ENCODE measurements at places on chromosomes 1 and 21.

GRCh38 chr1:169601096-169601881 lies 15.0 kb upstream of the F5 start:
- peak; percentile 58 for DNase-seq

DNA sequence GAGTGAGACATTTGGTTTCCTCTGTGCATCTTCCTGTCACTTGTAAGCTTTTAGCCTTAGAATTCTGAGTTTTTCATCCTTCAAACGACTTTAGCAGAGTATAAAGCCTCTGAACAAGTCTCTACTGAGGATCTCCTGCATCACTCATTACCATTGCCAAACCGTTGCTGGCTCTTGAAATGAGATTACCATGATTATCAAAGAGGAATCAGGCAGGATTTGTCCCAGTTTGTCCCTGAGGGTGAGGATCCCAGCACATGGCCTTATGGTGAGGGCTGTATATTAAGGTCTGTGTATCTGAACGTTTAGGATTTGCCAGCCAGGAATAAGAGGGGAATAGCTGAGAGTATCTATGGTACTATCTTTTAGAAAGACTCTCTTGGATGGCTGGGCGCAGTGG lies 169.5 kb upstream of the L1TD1 start:
- no peak for DNase-seq

- DNase-seq = no peak
Measured at GRCh38 chr1:54135436-54136120, 17.2 kb downstream of the CDCP2 start.

DNA sequence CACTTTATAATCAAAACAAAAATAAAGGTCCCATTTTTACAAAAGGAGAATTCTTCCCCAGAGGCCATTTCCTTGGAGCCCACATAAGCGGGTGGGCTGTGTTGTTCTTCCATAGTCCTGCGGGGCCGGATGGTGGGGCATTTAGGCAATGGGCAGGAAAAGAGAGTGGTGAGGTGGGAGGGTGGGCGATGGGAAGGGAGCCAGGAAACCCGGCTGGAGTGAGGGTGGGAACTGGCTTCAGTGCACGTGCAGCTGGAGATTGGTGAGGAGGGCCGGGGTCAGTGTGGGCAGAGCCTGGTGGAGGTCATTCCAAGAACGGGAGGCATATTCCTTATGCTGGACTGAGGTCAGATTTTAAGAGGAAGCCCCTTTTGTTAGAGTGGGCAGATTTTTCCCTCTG lies 13.6 kb downstream of the NENF start:
- DNase-seq = no peak

DNA sequence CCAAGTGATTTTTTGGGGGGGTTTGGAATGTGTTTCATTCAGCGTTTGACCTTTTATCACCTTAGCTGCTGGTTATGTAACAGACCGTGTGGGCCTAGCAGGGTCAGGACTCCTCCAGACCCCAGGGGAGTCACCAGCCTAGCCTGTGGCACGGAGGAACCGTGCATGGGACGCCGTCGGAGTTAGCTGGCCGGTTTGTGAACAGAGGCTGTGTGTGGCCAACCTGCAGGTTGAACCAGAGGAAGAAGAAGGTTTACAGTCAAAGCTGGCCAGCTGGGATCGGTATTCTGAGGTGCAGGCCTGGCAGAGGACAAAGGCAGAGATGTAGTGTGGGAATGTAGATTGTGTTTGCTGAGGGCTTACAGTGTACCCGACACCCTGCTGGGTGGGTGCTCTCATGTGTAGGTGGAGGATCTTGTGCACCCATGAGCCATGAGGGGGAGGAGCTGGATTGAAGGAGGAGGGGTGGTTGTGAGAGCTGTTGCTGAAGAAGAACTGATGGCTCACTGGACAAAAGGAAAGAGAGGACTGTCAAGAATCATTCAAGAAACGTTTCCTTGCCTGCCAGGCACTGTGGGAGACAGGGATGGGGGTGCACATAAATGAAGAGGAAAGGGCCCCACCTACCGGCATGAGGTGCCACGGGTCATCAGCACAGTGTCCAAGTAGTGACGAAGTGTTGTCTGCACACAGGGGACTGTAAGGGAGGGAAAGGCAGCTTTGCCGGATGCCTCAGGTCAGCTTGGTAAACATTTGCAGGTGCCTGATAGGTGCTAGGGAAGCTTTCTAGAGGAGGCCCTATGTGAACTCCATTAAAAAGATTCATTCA lies 40.0 kb upstream of the PWP2 start:
- no peak for DNase-seq

DNA sequence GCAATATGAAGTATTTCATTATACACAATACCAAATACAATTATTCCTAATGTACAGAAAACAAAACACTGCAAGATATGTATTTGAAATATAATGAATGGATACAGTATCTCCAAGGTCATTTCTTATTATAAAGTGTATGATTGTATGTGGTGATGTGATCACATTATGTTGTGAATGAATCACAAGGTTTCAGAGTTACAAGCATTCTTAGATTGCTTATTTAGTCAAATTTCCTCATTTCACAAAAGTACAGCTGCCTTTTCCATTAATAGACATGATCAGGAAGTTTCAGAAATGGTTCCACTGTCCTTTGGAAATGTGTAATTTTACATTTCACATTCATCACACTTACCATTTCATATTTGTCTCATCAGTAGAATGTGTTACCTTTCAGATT lies 28.3 kb upstream of the NEK7 start:
- no peak for DNase-seq

- no peak for DNase-seq
Measured at GRCh38 chr21:28421716-28422524, 570.8 kb downstream of the LTN1 start.

DNA sequence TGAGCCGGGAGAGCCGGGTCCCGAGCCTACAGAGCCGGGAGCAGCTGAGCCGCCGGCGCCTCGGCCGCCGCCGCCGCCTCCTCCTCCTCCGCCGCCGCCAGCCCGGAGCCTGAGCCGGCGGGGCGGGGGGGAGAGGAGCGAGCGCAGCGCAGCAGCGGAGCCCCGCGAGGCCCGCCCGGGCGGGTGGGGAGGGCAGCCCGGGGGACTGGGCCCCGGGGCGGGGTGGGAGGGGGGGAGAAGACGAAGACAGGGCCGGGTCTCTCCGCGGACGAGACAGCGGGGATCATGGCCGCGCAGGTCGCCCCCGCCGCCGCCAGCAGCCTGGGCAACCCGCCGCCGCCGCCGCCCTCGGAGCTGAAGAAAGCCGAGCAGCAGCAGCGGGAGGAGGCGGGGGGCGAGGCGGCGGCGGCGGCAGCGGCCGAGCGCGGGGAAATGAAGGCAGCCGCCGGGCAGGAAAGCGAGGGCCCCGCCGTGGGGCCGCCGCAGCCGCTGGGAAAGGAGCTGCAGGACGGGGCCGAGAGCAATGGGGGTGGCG lies 371 bp downstream of the ARID1A start:
- no peak for DNase-seq

- DNase-seq = no peak
Measured at GRCh38 chr1:204213668-204214662, at the start of gene GOLT1A. Gene GOLT1A, minus strand, starts transcription at chr1:204213988. Its CDS starts 82 bp downstream, at chr1:204213906.

DNA sequence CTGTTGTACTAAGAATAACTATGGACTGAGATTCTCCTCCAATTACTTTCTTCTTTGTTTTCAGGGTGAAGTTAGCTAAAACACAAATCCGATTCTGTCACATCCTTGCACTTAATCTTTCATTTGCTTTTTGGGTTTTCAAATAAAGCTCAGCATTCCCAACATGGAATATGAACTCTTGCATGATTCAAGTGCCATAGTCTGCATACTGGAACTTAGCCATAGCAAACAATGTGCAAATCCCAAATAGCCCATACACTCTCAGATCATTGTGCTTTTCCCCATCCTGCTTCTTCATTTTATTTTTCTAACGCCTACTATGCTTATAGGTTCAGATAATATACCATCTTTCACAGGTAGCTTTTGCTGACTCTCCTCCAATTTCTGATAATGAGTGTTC lies 455.8 kb upstream of the PRMT6 start:
- no peak for DNase-seq

DNA sequence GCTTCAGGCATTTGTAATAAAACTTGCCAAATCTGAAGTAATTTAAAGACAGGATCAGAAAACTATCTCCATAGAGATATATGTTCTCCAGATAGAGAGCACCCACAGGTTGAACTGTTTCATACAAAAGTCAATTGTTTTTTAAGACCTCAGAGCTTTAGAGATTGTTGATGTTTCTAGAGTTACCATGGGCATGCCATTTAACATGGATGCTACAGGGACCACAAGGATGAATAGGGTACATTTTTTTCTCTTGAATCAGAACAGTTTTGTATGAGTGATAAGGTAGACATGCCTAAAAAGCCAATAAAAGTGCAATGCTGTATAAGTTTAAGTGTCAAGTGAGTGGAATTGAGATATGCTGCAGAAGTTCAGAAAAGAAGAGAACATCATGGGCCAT lies 511.0 kb upstream of the CAMK1G start:
- no peak for DNase-seq

GRCh38 chr1:41353744-41354143 lies 7.5 kb upstream of the FOXO6 start:
- no peak for DNase-seq

DNA sequence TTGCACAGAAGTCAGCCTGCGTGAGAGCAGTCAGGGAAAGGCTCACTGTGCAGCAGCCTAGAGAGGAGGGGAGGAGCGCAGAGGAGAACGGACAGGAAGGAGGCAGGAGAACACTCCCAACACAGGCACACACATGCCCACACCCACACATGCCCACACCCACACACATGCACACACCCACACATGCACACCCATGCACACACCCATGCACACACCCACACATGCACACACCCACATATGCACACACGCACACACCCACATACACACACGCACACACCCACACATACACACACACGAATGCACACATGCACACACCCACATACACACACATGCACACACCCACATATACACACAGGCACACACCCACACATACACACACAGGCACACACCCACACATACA lies 7.1 kb downstream of the SUMO3 start:
- DNase-seq = no peak

DNA sequence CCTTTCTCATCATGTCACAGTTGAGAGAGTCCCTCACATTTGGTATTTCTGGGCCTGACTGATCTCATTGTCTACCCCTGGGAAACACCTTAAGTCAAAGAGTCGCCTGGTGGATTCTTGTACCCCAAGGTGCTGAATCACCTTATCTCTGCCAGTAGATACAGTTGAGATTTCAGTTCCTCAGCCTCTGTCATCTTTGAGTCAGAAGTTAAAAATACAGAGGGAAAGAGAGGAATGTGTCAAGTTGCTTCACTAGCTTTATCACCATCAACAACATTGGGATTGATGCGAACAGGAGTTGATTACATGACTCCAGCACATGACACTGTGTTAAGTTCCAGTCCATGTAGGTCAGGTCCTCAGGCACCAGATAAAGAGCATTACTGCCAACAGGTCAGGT lies 513.0 kb downstream of the NUF2 start:
- no peak for DNase-seq

- DNase-seq = no peak
Measured at GRCh38 chr1:16968372-16968771, 12.0 kb downstream of the MFAP2 start.

- no peak for DNase-seq
Measured at GRCh38 chr1:201538612-201539551, at the start of gene NAV1. Gene NAV1, plus strand, starts transcription at chr1:201539127. Its CDS starts 83,758 bp downstream, at chr1:201622885.

DNA sequence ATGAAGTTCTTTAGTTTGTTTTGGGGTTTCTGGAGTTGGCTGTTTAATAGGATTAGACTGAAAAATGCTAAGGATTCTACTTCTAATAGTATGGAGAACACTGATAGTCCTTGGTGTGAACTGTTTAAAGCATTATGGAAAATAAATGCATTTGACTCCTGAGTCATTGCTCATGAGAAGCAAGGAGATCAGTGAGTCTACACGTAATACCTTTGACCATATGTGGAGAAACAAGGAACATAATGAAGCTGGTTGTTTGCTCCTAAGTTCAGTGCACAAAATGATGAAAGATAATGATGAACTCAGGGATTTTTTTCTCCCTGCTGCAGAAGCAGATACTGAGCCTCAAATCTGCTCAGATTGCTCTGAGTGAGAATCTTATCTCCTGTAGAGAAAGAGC lies 158.9 kb upstream of the COL11A1 start:
- no peak for DNase-seq

- no peak for DNase-seq
Measured at GRCh38 chr1:11535316-11535715, 56.4 kb downstream of the DISP3 start.

GRCh38 chr1:92210701-92211100 lies 7.0 kb upstream of the C1orf146 start:
- peak; percentile 44 for DNase-seq

GRCh38 chr21:15285556-15285955 lies 220.8 kb upstream of the NRIP1 start:
- DNase-seq = no peak

GRCh38 chr1:6348511-6349191 lies 44.9 kb downstream of the ACOT7 start:
- no peak for DNase-seq

- peak; percentile 86 for DNase-seq
Measured at GRCh38 chr1:110872745-110873720, at the start of gene CD53. Gene CD53, plus strand, starts transcription at chr1:110873148. Its CDS starts 18,261 bp downstream, at chr1:110891409.

- DNase-seq = no peak
Measured at GRCh38 chr1:67280696-67281095, 27.0 kb upstream of the IL12RB2 start.

DNA sequence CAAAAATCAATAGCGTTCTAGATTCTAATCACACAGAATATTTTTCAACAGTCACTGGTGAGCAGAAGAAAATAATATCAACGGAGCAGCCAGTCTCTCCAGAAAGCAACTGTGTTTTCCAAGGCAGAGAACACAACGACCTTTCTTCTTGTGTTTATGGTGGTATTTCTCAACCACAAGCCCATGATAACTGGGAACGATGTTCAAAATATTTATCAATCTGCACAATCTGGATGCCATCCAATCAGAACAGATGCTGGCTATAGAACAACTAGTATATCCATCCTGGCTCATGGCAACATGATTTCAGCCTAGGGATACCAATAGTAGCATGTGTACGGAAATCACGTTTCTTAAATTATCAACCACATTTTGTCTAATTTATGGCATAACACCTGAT lies 162.7 kb upstream of the RUNX1 start:
- no peak for DNase-seq

DNA sequence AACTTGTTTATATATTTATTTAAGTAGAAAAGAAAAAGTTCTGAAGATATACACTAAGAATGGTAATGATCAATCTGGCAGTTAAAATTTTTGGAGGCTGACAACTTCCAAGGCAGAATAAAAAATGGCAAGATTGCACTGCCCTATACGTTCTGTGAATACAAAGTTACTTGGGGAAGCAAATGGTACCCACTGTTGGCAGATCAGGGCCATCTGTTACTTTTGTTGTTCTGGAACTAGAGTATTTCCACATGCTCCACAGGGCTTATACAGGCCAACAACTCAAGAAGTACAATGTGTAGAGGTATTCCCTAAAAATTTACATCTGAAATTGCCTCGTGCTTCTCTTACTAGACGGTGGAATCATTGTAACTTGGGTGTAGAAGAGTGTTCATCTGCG lies 53.2 kb downstream of the AHCTF1 start:
- DNase-seq = no peak

- peak; percentile 67 for DNase-seq
Measured at GRCh38 chr1:154943649-154944400, 7.3 kb upstream of the PMVK start.

DNA sequence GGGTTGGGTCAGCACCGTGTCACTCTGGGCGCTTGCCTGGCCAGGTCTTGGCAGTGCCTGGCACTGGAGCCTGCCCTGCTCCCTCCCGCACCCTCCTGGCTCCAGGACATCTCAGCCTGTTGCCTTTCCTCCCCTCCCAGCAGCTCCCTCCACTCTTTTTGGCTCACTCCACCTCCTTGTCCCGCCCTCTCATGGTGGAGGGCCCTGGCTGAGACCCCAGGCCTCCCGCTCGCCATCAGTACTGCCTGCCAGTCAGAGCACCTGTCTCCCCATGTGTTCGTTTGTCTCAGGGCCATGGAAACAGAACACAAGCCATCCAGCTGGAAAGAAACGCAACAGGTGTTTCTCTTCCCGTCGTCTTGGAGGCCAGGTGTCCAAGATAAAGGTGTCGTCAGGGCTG lies 61.0 kb downstream of the B3GALT5 start:
- no peak for DNase-seq
